ENCODE measurements at places on chromosomes 12 and 14.
A peak's percentile ranks its signal among the peaks of the same experiment; 100 is the strongest.

DNA sequence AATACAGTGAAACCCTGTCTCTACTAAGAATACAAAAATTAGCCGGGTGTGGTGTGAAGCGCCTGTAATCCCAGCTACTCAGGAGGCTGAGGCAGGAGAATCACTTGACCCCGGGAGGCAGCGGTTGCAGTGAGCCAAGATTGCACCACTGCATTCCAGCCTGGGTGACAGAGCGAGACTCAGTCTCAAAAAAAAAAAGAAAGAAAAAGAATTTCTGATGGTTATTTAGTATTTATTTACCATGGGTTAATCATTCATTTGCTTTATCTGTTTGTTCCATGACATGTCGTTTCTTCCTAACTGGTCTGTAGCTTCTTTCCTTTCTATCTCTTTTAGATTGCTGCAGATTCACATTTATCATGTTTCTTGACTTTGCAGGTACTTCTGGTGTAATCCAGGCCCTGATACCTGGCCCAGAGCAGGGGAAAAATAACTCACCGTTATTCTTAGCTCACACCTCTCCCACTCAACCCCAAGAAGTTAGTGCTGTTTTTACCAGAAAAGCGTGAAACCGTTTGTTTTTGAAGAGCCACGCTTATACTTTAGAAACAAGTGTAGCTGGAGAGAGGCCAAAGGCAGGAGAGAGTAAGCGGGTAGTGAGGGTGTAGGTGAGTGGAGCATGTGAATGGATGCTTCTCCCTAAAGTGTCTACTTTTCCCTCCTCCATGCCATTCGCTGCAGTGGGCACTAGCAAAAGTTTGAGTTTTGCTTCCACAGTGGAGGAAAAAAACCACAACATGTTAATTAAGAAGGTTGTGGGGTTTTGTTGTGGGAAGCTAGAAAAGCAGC lies 45.4 kb downstream of the SRGAP1 start:
- no peak for DNase-seq

DNA sequence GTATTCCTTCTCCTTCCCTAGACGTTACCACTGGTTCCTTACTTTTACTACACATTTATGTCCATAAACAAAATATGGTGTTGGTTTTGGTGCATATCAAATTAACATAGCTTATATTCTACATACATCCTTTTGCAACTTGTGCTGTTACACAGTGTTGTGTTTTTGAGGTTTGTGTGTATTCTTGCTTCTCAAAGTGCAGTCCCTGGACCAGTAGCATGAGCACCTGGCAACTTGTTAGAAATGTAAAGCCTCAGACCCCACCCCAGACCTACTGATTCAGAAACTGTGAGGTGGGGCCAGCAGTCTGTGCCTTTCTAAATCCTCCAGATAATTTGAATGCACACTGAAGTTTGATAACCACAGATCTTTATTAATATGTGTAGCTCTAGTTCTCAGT lies 65.9 kb downstream of the RNFT2 start:
- no peak for DNase-seq

DNA sequence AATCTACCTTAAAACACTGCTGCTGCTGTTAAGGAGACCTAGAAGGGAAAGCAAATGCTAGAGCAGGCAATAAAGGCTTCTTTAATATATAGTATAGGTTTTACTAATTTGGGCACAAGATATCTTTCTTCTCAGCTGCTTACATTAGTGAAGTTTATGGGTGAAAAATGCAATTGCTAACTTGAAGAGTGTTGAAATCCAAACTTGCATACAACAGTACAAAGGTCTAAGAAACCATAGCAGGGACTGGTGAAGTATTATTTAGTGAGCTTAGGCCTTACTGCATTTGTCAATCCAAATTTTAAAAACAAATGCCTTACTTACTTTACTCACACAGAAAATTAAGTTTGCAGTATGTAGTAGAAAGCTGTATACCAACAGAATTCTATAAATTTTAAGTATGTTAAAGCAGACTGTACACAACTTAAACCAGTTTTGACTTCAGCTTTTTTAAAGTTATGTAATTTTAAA lies 1.4 kb upstream of the AP4S1 start:
- DNase-seq, result no peak

DNA sequence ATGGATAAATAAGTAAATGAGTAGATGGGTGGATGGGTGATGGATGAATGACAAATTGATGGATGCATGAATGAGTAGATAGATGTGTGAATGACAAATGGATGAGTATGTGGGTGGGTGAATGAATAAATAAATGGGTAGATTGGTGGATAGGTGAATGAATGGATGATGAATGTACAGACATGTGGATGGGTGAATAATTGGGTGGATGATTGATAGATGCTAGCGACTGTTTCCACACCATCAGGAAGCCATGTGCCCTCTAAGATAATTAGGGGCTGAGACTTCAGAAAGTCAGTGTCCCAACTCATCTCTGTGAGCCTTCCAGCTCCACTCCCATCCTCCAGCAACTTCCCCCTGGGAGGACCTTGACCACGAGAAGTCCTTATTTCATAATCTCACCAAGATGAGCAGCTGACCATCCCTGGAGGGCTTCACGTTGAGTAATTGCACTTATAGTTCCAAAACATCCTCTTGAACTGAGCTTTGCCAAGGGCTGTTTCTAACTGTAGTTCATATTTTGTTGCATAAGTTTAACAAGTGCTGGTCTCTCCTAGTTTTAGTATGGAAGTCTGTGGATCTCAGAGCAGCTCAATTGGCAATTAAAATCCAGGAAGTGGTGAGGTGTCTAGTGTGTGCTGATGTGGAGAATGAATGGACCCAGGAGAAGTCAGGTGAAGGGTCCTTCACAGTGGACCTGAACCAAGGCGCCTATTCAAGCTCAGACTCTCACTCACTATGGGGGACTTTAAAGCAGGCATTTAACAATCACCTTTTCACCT lies 295.7 kb downstream of the ADGRD1 start:
- no peak for DNase-seq

- no peak for DNase-seq
Measured at GRCh38 chr14:58966997-58967396, 221.5 kb upstream of the DAAM1 start.

DNA sequence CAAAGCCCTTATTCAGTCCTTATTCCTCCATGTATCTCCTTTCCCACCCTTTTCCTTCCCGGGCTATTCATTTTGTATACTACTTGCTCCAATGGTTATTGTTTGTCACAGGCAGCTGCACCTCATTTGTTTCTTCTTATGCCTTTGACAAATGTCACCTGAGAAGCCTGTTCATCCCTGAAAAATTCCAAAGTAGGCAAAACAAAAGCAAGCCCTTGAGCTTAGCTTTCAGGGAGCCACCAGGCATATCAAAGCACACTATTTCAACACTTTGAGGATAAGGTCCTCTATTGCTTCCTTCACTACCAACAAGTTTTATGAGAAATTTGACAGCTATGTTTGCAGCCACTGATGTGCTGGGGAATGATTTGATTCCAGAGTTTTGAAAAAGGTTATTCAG lies 738.7 kb upstream of the LMO3 start:
- no peak for DNase-seq

GRCh38 chr14:80364274-80364673 lies 153.0 kb upstream of the DIO2 start:
- DNase-seq, result no peak

DNA sequence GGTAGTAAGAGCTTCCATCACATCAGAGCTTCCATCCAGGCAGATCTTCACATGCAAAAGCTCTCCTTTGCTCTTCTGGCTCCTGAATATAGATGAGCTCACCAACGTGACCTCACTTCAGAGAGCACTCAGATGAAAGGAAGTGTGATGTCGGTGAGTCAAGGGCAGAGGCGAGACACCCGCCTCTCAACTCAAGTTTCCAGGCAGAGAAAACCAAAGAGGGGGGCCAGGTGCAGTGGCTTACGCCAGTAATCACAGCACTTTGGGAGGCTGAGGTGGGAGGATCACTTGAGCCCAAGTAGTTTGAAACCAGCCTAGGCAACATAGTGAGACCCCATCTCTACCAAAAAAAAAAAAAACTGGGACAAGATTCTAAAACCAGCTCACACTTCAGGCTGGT lies 126.9 kb downstream of the DUSP6 start:
- DNase-seq, result no peak

GRCh38 chr12:82694276-82694675 lies 7.6 kb downstream of the TMTC2 start:
- DNase-seq, result no peak

GRCh38 chr12:3604748-3605586 lies 114.0 kb downstream of the PRMT8 start:
- no peak for DNase-seq

DNA sequence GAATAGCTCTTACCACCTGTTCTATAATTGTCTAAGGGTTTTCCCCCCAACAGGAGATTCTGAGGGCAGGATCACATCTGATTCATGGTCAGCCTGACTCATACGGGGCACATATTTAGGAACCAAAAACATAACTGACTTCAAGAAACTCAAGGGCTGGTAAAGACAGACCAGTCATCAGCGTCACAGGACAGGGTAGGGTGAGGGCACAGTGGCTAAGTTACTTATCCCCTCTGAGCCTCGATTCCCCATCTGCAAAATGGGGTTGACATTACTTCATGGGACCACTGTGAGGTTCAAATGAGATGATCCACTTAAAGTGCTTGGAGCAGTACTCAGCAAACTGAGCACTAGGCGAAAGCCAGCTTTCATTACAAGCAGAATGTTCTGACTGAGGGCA lies 606 bp downstream of the CINP start:
- DNase-seq, result no peak

DNA sequence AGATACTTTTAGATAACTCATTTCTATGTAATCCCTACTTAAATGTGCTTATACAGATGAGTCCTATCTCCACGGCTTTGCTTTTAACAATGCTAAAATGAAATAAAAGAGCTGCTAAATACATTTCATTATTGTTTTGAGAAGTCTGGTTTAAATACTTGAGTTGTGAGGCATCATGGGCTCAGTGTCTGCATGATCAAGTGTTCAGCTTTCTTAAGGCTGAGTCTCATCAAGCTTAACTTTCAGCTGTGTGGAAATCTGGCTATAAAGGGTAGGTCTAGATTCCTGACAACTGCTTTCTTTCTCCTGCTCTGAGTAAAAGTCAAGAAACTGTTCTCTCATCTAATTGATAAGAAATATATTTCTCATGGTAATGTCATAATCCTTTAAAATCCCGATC lies 235.4 kb downstream of the FSCB start:
- DNase-seq, result no peak

- DNase-seq, result no peak
Measured at GRCh38 chr14:77616133-77616453, 344 bp downstream of the SPTLC2 start.

GRCh38 chr14:69037790-69038454 lies 58.8 kb upstream of the ACTN1 start:
- no peak for DNase-seq

DNA sequence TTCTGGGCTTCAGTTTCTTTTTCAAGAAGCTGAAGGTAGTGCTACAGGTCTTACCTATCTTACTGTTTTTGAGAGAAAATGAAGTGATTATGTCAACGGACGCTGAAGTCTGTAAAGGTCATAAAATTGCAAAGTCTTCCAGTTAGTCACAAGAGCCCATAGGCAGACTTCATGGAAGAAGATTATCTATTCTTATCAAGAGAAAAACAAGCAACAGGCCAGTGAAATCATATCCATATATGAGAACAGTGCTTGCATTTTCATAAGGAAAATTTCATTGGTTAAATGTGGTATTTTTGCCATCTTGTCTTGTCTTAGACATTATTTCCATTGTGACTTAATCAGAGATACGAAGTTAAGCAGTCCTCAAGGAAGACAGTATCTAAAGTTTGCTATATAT lies 412.7 kb upstream of the SEL1L start:
- no peak for DNase-seq

DNA sequence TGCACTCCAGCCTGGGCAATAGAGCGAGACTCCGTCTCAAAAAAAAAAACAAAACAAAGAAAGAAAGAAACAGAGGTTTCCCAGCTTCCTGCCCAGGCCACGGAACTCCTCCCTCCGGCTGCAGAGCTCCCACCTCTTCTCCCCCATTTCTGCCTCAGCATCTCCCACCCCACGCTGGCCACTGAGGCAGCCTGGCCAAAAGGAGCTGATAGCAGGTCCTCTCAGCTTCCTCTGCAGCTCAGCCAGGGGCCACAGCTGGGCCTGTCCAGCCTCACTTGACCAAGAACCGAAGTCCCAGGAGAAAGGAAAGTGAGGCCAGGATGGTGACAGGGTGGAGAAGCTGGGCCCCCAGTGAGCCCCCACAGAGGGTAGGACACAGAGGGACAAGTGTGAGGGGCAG lies 33.4 kb upstream of the CD9 start:
- no peak for DNase-seq

DNA sequence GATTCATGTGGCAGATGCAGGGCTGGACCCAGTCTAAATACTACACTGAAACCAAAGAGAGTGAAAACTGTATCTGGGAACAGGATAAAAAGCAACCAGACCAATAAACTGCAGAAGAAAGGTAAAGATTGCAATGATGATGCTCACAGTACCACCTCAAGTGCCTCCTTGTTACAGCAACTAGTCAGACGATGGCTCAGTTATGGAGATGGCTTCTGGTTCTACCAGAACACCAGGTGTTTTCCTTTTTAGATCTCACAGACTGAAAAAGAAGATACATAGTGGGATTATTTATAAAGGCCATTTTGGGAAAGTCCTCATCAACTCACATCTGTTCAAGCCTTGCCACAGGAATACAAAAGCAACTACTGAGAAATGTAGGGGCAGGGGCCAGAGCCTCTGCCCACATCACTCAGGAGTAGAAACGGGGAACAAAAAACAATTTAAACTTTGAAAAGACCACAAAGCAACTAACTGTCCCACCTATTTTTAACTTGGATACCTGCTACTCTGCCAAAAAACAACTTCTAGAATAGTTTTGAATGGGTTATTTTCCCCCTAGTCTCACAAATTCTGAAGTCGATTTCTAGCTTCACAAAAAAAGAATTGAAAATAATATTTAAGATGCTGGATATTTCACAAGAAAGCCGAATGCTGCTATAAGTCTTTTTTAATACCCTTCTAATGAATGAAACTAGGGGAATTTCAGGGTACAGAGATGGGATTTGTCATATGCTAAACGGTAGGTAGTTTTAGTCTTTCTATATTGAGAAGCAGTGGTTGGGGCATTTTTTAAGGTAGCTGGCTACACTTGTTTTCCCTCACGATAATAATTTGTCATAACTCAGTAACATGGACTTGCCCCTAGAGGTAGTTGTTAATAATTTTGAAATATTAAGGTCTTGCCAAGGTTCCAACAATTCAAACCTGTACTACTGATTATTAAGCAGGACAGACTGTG lies 197.2 kb upstream of the TMPO start:
- DNase-seq, result no peak

GRCh38 chr12:46267825-46268582 lies 839 bp downstream of the SLC38A1 start:
- peak; percentile 42 for DNase-seq

DNA sequence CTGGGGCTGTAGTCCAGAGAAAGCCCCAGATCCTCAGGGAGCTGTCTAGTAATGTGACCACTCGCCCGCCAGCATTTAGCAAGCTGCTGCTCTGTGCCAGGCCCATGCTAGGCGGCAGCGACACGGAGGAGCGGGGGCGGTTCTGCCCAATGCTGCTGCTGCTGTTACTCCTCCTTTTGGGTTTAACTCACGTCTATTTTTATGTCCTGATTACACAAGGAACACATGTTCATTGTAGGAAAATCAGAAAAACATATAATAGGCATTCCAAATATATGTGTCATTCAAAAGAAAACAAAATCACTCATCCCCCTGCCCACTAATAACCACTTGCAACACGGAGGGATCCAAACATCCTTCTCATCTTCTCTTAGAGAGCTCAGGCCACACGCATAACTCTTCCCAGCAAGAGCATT lies 30.4 kb downstream of the CCDC92 start:
- DNase-seq, result no peak

- no peak for DNase-seq
Measured at GRCh38 chr12:122298071-122298748, 31.9 kb upstream of the VPS33A start.

- DNase-seq, result no peak
Measured at GRCh38 chr14:34633742-34634141, 3.8 kb upstream of the SNX6 start.

All from liver (tissue), 10 donors.